ENCODE measurements at places on chromosomes 2 and 18. TPM values are rescaled to one million over a fixed set of nuclear protein-coding genes. Genes with fewer than 3 reads are reported as not detected.

The CRYGC gene
- not detected for total RNA-seq

The DSEL gene
- total RNA-seq = 15.0 TPM

The FEV gene
- total RNA-seq = not detected

The TUBA3E gene
- not detected for total RNA-seq

The LRATD1 gene
- 8.9 TPM for total RNA-seq

DNA sequence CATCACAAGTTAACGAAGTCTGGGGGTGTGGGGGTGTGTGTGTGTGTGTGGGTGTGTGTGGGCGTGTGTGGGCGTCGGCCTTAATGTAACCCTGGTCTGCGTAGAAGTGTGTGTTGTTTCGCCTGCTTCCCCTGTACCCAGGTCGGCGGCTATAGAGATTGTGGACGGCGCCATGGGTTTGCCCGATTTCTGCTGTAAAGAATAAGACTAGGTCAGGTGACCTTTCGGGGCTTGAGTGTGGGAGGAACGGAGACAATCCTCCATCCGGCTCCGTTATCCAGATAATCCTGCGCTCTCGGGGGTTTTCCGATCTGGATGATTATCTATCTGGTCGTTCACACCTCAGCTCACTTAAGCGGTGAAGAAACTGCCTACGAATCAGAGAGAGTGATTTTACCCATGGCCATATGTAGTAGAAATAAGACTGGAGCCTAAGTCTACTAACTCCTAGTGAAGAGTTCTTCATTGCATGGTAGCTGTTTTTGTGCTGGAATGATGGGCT, 543 bp downstream of the HADHB start:
- H3K27ac ChIP-seq = peak overlapping the region; percentile 97
- peak overlapping the region; percentile 91 for H3K4me3 ChIP-seq
- H3K36me3 ChIP-seq = no peaks in the 10 kb centered on the region
- no peaks in the 10 kb centered on the region for H3K27me3 ChIP-seq
- H3K4me1 ChIP-seq = peaks cover 30% of the 10 kb centered on the region
- peak; percentile 68 for DNase-seq

- no peak for DNase-seq
- H3K4me3 ChIP-seq = no peak overlapping the region
- no peaks in the 10 kb centered on the region for H3K4me1 ChIP-seq
- H3K36me3 ChIP-seq = peaks cover 2% of the 10 kb centered on the region
- no peaks in the 10 kb centered on the region for H3K27me3 ChIP-seq
These were observed 11.1 kb downstream of the ZSCAN30 start for GRCh38 chr18:35278969-35279368.

DNA sequence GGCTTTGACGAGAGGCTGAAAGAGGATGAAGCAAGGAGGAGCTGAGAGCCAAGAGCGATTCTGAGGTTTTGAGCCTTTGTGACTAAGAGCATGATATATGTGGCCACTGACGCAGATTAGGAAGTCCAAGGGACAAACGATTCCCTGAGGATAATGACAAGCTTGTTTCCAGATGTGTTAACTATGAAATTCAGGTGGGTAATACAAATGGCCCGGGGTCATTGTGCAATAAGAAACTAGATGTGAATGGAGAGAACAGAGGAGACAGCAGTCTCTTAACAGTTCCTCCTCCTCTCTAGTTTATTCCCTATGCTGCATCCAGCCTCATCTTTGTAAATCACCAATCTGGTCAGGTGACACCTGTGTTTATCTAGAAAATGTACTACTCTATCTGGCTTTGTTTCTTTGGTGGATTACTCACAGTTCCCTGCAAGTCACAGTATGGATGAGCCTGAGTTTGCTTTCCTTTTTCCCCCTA, 84.2 kb downstream of the SOCS6 start:
- no peak for DNase-seq
- H3K4me3 ChIP-seq = no peak overlapping the region
- no peak overlapping the region for H3K27ac ChIP-seq
- H3K4me1 ChIP-seq = no peaks in the 10 kb centered on the region
- no peaks in the 10 kb centered on the region for H3K27me3 ChIP-seq
- H3K36me3 ChIP-seq = no peaks in the 10 kb centered on the region

- no peak overlapping the region for H3K4me3 ChIP-seq
- H3K27me3 ChIP-seq = no peaks in the 10 kb centered on the region
- no peak overlapping the region for H3K27ac ChIP-seq
- no peak for DNase-seq
- H3K4me1 ChIP-seq = no peaks in the 10 kb centered on the region
These were observed 78.3 kb upstream of the CRIM1 start for GRCh38 chr2:36277146-36277808.

DNA sequence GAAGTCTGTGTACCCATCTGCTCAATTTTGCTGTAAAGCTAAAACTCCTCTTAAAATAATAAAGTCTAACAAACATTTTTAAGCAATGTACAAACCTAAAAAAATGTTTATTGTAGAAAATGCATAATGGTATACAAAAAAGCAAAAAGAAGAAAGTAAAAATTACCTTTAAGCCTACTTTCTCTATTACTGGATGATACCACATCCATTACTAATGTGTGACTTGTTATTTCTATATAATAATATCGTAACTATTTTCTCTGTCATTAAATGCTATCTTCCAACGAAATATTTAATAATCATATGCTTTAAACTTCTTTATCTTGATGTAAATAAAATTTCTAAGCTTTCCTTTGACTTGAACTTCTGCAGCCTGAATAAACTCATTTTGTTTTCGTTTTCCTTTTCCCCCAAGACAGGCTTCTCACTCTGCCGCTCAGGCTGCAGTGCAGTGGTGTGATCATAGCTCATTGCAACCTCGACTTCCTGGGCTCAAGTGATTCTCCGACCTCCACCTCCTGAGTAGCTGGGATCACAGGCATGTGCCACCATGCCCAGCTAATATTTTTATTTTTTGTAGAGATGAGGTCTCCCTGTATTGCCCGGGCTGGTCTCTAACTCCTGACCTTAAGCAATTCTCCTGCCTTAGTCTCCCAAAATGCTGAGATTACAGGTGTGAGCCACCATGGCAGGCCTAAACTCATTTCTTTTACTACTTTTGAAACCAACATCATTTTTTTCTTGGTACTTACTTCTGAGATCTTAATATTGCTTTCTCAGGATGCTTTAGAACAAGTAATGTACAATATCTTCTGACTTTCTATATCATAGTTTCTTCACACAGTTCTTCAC, 18.1 kb upstream of the DNAH7 start:
- no peaks in the 10 kb centered on the region for H3K27me3 ChIP-seq
- no peaks in the 10 kb centered on the region for H3K36me3 ChIP-seq
- no peak overlapping the region for H3K4me3 ChIP-seq
- H3K27ac ChIP-seq = no peak overlapping the region
- no peaks in the 10 kb centered on the region for H3K4me1 ChIP-seq
- no peak for DNase-seq

DNA sequence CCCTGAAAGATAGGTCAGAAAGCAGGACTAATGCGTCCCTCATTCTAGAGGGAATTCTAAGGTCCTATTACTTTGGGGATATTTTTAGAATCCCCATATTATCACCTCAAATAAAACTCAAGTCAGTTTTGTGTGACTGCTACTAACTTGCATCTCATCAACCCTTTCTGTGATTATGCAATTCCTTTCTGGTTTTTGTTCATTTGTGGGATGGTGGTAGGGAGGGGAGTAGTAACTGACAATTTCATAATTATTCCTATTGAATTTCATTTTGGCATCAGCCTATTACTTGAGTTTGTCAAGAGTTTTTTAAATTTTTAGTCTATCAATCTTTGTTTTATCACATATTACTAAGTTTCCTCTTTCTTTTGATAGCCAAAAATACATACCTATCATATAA, 28.4 kb upstream of the TANK start:
- H3K4me1 ChIP-seq = peaks cover 33% of the 10 kb centered on the region
- DNase-seq = no peak
- no peak overlapping the region for H3K4me3 ChIP-seq
- no peaks in the 10 kb centered on the region for H3K27me3 ChIP-seq
- no peaks in the 10 kb centered on the region for H3K36me3 ChIP-seq

- no peak for DNase-seq
- H3K4me3 ChIP-seq = no peak overlapping the region
- H3K27ac ChIP-seq = no peak overlapping the region
- no peaks in the 10 kb centered on the region for H3K27me3 ChIP-seq
These were observed 635.0 kb downstream of the TSN start for GRCh38 chr2:122390406-122390805.

GRCh38 chr2:142175813-142176338, 45.1 kb upstream of the LRP1B start:
- no peak overlapping the region for H3K27ac ChIP-seq
- no peaks in the 10 kb centered on the region for H3K36me3 ChIP-seq
- no peaks in the 10 kb centered on the region for H3K4me1 ChIP-seq
- H3K27me3 ChIP-seq = no peaks in the 10 kb centered on the region
- H3K4me3 ChIP-seq = no peak overlapping the region

DNA sequence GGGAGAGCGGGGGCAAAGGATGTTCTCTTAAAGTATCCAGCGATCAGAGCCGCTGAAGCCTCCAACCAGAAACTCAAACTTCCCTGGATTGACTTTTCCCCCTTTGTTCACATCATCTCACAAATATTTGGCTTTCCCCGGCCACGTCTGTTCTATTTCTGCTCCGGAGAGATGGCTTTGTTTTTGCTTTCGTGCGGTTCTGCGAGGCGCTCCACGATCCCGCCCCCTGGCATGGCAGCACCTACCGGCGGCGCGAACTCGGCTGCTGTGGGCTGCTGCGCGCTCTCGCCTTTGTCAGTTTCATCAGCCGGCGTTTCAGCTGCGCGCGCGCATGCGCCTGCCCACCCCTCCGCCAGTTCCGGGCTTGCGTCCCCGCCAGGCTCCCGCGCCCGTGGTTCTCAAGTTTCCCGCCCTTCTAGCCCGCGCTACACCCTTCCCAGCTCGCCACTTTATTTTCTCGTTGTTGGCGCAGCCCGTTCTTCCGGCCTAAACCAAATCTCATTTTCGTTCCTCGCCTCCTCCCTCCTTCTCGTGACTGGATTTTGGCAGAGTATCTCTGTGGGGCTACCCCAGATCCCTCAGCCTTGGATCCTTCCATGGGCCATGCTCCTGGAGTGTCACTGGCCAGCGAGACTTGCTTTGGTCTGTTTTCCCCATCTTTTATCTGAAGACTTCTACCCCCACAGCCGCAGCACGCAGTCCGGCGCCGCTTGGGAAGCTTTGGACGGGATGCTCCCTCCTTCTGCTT, 98.0 kb downstream of the INSIG2 start:
- H3K4me3 ChIP-seq = peak overlapping the region; percentile 53
- DNase-seq = peak; percentile 96
- no peaks in the 10 kb centered on the region for H3K27me3 ChIP-seq
- H3K4me1 ChIP-seq = peaks cover 18% of the 10 kb centered on the region

- no peak overlapping the region for H3K27ac ChIP-seq
- H3K27me3 ChIP-seq = no peaks in the 10 kb centered on the region
- H3K4me3 ChIP-seq = no peak overlapping the region
- DNase-seq = no peak
- no peaks in the 10 kb centered on the region for H3K4me1 ChIP-seq
- no peaks in the 10 kb centered on the region for H3K36me3 ChIP-seq
These were observed 15.4 kb upstream of the DSC3 start for GRCh38 chr18:31057917-31058316.

DNA sequence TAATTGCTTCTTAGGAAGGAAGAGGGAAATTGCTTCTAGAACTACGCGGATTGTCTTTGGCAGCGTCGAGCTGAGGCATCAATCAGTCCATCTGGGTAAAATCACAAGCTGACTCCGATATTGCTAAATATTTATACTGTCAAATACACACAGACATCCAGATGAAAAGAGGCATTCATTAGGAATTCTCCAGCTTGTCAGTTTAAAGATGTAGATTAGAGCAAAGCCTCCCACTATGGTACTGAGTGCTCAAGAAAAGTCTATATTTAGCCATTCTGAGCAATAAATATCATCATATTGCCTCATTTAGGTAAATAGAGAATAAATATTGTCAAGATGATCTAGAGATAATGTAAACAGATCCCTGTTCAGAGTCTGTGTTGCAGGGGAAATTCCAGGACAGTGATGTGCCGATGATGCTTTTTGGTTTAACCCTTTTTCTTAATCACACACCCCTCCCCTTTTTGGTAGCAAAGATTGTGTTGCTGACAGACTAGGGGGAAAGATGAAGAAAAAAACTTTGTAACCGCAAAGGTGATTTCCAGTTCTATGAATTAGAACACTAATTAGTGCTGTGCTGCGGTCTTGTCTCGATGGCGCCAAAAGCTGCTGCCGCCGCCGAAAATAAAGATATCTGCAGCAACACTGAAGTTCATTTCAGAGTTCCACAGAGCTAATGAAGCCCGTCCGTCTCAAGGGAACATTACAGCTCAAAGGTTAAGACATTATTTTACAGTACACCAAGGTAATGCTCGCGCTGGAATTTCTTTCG, 171.8 kb downstream of the PTGR3 start:
- H3K27ac ChIP-seq = no peak overlapping the region
- H3K4me1 ChIP-seq = no peaks in the 10 kb centered on the region
- no peaks in the 10 kb centered on the region for H3K27me3 ChIP-seq
- DNase-seq = no peak
